Stimulated activated CD8-positive, alpha-beta memory T cell treated with anti-CD3 and anti-CD28 coated beads, Interleukin-7, amount 100 ng/mL, for 24 hours (primary cell): ENCODE measurements at places on chromosomes 16 and 17.

- DNase-seq: no peak
Observed at GRCh38 chr17:31495022-31495885, 103.8 kb downstream of the RAB11FIP4 start.

DNA sequence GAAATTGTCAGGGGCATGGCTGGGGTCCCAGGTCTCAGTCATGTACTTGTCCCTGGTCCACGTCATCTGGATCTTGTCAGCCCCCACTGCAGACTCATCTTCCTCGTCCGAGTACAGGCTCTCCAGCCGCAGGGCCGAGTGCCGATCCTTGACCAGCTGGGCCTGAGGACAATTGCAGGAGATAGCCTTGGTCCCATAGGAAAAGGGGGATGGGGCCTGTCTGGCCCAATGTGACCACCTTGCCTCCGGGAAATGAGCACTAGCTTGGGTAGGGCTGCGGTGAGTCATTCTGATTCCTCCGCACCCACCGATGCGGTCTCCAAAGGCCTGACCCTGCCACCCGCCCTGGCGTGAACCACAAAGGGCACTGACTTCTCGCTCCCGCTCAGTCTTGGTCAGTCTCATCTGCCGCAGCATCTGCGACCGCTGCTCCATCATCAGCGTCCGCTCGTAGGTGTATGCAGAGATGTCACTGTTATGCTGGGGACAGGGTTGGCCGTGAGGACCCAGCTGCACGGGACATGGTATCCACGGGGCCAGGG is 1.5 kb upstream of the LCAT start:
- DNase-seq: no peak

DNA sequence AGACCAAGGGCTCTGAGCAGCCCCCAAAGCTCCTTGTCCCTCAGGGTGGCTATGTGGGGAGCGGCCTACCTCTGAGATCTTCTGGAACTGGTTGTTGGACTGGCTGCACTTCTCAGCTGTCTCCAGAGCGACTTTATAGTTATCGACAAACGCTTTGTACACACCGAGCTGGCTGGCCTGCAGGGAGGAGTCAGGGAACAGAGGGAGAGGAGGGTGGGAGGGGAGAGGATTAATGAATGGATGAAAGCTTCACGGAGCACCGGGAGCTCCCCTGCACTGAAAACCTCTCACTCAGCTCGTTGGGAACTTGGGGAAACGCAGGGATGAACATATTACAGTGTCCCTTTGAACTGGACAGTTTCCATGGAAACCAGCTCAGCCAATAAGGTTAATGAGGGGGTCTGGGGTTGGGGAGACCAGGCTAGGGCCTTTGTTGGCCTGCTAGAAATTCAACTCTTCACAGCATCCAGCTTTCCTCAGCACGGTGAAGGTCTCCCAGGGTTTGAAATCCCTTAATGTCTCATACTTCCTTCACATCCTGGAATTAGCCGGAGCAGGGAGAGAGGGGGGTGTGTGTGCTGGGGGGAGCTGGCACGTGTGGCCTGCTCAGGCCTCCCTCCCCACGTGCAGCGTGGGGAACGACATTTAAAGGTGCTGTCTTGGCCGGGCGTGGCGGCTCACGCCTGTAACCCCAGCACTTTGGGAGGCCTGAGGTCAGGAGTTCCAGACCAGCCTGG is 86.7 kb downstream of the TIMM22 start:
- DNase-seq: no peak

GRCh38 chr17:39684369-39685192 is 3.3 kb downstream of the PGAP3 start:
- no peak for DNase-seq

GRCh38 chr17:63984651-63985386 is 12.1 kb upstream of the SCN4A start:
- DNase-seq: no peak

GRCh38 chr17:59002126-59002525 is 104.6 kb downstream of the TRIM37 start:
- no peak for DNase-seq

DNA sequence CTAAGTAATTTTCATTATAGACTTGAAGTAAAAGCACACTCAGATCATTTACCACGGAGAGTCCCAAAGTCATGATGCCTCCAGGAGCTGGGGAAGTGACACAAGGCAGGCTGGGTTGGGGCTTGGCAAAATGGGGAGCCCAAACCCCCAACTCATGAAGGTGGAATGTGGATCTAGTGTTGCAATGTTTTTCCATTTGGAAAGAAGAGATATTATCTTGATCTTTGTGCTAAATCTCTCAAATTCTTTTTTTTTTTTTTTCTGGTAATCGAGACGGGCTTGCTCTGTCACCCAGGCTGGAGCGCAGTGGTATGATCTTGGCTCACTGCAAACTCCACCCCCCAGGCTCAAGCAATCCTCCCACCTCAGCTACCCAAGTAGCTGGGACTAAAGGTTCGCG is 7.5 kb upstream of the KCNG4 start:
- no peak for DNase-seq

- DNase-seq: no peak
Observed at GRCh38 chr17:10120749-10121148, 77.7 kb downstream of the GAS7 start.

GRCh38 chr17:16150251-16150856 is 65.0 kb downstream of the NCOR1 start:
- DNase-seq: no peak

DNA sequence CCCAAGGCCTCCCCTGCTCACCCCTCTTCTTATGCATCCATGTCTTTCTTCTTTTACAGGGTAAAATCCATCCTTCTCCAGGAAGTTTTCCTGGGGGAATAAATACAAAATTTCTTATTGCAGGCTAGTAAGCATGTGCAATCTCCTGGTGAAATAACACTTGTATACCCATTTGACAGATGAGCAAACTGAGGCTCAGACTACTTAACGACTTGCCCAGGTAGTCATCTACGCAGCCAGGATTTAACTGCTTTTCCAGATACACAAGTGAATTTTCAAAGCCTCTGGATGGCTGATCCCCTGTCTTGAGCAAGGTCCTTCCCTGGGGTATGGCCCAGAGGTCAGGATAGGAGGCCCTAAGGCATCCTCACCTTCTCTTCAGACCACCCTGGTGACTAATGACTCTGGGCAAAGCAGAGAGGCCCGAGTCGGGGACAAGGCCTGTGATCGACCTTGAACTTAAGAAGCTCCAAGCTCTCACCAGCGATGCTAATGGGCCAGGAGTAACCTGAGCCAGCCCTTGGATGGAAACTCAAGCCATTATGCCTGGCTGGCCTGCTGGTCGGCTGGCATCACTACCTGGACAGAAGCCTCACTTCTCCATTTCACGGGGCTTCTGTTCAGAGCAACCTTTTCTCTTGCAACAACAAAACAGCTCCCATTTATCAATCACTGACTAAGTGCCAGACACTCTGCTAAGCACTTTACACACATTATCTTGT is 33.1 kb downstream of the ZNF423 start:
- DNase-seq: no peak

DNA sequence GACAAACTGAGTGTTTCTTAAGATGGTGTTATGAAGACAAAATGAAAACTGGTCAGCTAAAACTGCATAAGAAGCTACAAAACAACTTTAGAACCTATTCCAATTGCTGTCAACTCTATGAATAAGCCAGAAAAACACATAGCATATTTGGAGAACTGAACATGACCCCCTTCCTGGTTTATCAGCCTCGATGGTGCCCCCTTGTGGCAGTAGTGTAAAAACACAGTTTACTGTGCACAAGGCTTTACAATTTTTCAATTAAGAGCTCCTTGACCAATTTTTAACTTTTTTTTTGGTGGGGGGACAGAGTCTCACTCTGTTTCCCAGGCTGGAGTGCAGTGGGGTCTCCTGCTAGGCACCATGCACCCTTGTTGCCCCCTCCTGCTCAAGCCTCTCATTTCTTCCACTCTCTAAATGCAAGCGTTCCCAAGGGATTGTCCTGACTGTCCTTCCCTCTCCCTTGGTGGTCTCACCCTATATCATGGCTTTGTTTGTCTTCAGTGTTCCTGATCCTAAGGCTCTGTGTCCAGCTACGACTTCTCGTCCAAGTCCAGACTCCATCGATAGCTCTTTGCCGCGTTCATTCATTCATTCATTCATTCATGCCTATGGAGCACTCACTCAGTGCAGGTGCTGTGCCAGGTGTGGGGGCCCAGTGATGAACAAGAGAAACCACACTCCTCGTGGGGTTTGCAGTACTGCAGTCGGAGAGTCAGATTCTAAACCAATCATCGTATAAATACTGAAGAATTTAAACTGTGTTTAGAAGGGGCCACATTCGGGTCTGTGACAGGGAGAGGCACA is 7.5 kb downstream of the EIF1 start:
- peak; percentile 52 for DNase-seq

DNA sequence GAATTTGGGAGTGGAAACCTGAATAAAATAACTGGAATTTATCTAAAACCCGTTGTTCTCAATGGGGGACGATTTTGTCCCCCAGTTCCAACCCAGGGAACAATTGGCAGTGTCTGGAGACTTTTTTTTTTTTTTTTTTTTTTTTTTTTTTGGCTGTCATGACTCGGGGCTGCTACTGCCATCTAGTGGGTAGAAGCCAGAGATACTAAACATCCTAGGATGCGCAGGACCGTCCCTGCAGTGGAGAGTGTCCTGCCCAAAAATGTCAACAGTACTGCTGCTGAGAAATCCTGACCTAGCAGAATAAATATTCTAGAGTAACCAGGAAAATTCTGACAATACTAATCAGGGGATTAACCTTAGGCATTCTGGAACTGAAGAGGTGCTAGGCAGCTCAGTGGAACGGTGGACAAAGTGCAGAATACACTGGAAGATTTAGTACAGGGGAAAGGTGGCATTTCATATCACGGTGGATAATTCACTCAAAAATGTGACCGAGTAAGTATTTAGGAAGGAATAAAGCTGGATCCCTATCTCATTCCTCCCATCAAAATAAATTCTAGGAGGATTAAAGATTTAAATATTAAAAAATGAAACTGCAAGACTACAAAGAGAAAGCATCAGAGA is 107.6 kb downstream of the SPECC1 start:
- DNase-seq: peak; percentile 14

- DNase-seq: no peak
Observed at GRCh38 chr16:89615596-89616090, 2.2 kb downstream of the DPEP1 start.

DNA sequence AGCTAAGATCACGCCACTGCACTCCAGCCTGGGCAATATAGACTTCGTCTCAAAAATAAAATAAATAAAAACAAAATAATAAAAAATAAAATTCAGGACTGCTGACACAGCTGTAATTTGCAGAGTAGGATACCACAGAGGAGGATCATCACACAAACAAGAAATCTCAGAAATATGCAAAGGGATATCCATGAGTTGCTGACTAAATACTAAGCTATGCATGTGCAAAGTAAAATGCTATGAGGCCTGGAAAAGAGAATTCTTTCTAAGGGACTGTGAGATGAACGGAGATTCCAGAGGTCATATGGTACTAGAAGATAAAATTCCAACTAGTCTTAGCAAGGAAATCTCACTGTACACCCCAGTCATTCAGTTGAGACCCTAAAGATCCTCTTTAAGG is 74.8 kb downstream of the SLC39A11 start:
- no peak for DNase-seq

- no peak for DNase-seq
Observed at GRCh38 chr17:73182616-73183310, 10.1 kb upstream of the COG1 start.

DNA sequence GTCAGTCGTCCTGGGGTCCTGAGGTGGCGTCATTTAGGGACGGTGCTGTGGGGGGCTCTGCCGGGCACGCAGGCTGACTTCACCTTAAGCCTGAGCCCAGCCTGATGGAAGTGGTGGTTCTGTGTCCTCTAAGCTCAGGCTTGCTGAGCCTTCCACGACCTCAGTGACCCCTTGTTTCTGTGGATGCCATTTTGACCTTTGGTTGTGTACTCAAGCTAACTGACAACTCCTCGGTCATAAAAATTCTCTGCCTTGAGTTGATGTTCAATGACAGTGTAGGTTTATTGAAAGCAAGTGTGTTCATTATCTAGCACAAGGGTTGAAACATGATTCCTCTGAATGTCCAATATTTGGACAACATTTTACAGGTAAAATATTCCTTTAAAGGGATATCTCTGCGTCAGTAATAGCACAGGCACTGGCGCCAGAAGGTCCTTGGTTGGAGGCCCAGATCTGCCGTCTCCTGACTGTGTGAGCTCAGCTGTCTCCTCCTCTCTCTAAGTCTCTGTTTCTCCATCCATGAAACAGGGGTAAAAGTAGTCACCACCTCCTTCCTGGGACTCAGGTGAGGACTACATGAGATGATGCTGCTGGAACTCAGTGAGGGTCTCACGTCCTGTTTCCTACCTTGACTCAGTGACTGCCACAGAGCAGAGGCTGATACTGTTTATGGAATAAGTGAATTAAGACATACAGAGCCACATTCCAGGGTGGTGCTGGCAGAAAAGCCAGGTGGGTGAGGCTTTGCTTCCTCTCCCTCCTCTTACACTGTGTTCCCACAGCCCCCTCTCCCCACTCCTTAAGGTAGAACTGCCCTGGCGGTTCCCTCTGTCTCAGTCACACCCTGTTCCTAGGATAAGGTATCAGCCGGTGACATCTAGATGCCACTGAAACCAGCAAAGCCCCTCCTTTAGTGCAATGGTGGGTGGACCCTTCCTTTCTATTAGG is 75.7 kb downstream of the IRF8 start:
- no peak for DNase-seq

GRCh38 chr17:31008374-31009041 is 37.7 kb downstream of the RNF135 start:
- DNase-seq: peak; percentile 2

- DNase-seq: no peak
Observed at GRCh38 chr16:81429045-81429521, 15.5 kb upstream of the CMIP start.

DNA sequence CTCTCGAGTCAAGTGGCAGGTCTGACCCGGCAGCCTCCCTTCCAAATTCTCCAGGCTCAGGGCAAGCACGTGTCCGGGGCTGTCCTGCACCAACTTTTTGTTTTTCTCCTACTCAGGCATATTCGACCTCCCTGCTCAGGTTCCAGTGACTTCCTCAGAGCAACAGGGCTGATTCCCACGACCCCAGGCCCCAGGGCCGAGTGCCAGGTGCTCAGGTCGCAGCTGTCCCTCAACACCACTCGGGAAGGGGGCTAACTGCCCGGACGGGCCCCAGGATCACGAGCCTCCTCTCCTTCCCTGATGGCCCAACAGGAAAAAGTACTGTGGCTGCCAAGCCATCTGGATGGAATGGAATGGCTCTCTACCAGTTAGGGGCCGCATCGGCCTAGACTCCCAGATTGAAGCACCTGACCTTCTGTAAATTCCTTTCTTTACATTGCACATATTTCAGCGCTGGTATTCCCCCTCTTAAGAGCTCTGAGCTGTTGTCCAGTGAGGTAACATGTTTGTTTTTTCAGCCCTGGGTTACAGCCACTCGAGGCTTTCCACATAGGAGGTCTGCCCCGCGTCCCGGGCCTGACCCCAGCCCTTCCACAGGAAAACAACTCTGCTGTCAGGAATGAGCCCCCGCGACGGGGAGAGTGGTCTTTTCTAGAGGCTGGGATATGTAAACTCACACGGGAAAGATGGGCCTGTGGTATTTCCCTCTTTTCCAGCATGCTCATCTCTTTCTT is 25.0 kb downstream of the NXN start:
- no peak for DNase-seq
